ENCODE measurements at places on chromosomes 2 and 18.

GRCh38 chr2:156423674-156424282 lies 12.4 kb upstream of the GPD2 start:
- DNase-seq, result no peak

- no peak for DNase-seq
Observed at GRCh38 chr2:196168181-196168580, 3.2 kb downstream of the STK17B start.

DNA sequence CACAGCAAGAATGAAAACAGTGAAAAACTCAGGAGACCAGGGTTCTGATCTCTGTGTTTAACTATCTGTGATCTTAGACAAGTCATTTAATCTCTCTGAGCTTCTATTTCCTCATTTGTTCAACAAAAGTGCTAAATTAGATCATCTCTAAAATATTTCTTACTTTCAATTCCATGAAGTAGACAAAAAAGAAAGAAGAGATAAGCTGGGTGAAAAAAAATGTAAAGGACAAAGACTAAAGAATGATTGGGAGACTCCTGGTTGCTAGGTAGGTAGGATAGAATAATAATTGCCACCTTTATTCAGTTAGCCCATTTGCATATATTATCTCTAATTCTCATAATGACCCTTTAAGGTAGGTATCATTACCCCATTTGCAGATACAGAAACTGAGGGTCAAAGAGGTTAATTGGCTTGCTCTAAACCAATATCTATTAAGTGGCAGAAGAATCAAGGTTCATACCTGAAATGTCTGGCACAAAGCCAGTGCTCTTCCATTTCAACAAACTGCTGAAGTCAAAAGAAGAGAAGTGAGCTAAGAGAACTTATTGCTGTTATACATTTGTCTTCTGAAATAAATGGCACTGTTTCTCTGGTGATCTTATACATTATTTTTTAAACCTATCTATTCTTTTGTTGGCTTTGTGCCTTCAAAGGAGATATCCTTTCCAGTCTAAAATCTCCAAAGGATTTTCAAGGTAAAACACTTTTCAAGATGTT lies 141.7 kb downstream of the OTX1 start:
- DNase-seq, result no peak

GRCh38 chr2:187920511-187920910 lies 366.3 kb upstream of the TFPI start:
- DNase-seq, result no peak

- DNase-seq, result no peak
Observed at GRCh38 chr2:3504741-3505140, 14.6 kb downstream of the ADI1 start.

DNA sequence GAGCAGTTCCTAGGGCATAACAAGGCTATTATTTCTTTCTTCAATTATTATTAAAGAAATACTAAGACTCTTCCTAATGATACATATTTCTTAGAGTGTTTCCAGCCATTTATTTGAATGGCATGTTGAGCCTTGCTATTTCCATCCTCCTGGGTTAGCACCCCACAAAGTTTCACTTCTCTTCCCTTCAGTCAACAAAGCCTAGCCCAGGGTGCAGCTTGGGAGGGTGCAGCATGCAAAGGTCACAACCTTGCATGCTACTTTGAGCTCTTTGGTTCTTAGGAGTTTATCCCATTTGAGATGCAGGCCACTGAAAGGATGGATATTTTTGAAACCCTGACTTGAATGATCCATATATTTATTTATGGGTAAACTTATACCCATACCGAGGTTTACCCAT lies 454.4 kb upstream of the MEIS1 start:
- DNase-seq, result no peak

Measured in stimulated activated CD4-positive, alpha-beta T cell treated with anti-CD3 and anti-CD28 coated beads, Interleukin-2, amount 100 ng/mL, for 24 hours (primary cell).